ENCODE measurements at places on chromosomes 16 and 17. TPM values are rescaled to one million over a fixed set of nuclear protein-coding genes. Genes with fewer than 3 reads are reported as not detected.

DNA sequence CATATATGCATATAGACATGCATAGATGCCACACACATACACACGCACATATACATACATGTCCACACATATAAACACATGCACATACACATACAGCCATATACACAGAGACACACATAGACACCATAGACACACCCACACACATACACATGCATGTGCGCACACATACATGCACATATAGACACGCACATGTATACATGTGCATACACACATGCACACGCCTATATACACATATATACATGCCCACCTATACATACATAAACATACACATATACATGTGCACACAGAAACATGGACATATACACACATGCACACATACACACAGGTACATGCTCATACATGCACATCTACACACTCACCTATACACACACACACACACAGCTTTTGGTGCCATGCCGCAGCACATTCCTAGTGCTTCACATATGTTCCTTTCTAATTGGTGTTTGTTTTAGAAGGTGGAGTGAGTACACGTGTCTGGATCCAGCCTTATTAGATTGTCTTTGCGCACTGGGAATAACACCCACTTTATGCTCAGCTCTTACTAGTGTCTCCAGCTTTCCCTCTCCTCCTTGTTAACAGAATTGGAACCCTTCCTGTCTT, 198.0 kb downstream of the RPTOR start:
- no peak for DNase-seq

DNA sequence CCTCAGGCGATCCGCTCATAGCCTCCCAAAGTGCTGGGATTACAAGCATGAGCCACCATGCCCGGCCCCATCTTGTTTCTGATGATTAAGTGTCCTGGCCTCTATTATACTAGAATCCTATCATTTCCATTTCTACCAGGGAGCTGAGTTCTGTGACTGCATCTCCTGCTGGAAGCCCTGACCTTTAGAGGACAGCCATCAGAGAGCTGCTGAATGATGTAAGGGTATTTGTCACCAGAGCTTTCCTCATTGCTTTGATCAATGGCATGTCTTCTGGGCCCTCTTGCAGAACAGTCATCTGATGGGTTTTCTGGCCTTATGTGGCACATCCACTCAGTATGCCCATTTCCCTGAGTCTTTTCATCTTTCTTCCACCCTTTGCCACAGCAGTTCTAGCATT, 39.9 kb downstream of the PSMD12 start:
- no peak for DNase-seq

GRCh38 chr17:7611635-7612293, 2.9 kb downstream of the FXR2 start:
- DNase-seq = no peak

GRCh38 chr16:81599034-81599744, 154.6 kb downstream of the CMIP start:
- DNase-seq = no peak

TEX14 gene
- 0.06 TPM for total RNA-seq

DYNLRB2 gene
- not detected for total RNA-seq

TRAPPC2L gene
- 27.7 TPM for total RNA-seq
